ENCODE measurements at places on chromosomes 1 and 21.

- no peak for DNase-seq
These were observed 13.6 kb downstream of the PLEKHA6 start for GRCh38 chr1:204345941-204346645.

DNA sequence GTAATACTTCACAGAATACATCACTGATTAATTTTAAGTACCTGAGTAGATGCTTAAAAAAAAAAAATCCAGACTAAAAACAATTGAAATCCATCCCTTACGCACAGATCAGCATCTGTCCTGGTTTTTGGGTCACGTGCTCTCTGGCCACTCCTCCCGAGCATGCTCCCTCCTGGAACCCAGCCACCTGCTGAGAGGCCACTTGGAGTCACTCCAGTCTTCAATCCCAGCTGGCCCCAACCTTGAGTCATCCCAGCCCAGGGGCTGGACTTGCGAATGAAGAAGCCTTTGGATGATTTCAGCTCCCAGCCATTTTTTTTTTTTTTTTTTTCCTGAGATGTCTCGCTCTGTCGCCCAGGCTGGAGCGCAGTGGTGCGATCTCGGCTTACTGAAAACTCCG, 8.9 kb downstream of the MAP1LC3C start:
- DNase-seq: no peak

- no peak for DNase-seq
These were observed 340.2 kb upstream of the ADAMTS5 start for GRCh38 chr21:27306791-27307775.

GRCh38 chr1:7943251-7943650, 2.6 kb upstream of the TNFRSF9 start:
- no peak for DNase-seq

DNA sequence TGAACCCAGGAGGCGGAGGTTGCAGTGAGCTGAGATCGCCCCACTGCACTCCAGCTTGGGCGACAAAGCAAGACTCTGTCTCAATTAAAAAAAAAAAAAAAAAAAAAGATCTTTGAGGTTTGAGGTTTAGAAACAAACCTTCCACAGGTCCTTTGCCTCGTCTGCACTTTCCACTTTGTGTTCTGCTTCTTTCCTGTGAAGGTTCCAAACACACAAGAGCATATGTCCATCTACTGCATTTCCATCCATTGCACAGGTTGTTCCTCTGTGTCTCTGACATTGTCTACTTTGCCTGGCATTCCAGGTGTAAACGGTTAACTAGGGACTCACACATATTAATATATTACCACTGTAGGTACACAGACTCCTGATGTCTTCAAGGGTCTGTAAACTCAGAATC, 40.1 kb downstream of the DSTYK start:
- no peak for DNase-seq

DNA sequence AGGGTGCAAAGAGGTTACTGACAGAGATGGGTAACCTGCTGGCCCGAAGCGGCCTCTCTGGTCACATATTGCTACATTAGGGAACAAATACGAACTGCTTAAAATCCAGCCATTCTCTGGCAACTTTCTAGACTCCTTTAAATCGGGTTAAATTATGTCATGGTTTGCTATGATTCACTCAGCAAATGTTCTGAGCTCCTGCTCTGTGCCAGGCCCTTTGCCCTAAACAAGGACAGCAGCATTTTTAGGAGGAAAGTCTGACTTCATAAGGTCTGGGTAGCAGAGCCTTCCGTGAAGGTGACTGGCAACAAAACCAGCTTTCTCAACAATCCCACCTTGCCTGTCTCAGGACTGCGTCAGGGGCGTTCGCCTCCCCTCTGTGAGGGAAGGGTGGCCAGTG, 15.4 kb downstream of the ZP4 start:
- no peak for DNase-seq

DNA sequence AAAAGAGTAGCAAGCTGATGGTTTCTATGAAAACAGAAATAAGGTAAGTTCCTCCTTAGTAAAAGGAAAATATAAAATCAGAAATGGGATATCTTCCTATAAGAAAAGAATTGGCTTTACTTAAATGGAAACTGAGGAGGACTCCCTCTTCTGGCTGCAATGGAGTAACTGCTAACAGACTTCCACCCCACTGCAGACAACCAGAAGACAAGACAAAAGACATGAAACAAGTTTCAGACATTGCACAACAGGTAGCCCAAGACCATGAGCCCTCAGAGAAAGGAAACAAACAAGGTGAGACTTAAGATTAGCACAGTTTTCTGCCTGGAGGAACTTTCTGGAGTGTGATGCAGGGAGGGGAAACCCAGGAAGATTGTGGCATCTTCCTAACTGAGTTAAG, 17.0 kb upstream of the OLFML2B start:
- DNase-seq: peak; percentile 7

GRCh38 chr1:167128261-167129227, 34.7 kb downstream of the STYXL2 start:
- DNase-seq: no peak

GRCh38 chr1:180253585-180254495, 23.8 kb downstream of the LHX4 start:
- DNase-seq: no peak

DNA sequence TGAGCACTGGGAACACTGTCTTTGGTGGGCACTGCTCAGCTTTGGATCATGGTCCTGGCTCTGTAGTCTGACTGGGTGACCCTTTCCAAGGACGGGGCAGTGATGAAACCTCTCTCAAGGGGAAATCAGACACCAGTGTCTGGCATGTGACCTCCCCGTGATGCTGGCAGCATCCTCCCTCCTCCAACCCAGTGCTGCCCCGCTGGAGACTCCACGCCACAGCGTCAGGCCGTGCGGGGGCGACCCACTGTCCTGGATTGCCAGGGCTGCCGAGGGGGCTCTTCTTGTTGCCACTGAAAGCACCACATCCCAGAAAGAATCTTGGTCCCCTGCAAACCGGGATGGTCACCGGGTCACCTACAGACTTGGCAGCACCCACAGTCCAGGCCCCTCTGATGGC, 146.4 kb upstream of the ARHGEF16 start:
- no peak for DNase-seq

DNA sequence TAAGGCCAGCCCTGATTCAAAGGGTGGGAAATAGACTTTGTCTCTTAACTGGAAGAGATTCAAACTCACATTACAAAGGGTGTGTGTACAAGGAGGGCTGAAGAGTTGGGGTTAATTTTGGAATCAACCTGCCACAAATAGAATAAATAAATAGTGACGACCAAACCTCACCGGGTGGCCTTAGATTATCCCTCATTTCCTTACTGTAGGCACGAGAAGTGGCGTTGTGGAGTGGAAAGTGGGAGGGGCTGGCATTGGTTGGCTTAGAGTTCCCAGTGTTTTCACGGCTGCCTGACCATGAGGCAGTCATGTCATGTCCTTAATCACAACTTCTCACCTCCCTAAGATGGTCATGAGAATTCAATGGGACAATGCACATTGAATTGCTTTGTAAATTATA, 21.3 kb upstream of the RUNX1 start:
- no peak for DNase-seq

DNA sequence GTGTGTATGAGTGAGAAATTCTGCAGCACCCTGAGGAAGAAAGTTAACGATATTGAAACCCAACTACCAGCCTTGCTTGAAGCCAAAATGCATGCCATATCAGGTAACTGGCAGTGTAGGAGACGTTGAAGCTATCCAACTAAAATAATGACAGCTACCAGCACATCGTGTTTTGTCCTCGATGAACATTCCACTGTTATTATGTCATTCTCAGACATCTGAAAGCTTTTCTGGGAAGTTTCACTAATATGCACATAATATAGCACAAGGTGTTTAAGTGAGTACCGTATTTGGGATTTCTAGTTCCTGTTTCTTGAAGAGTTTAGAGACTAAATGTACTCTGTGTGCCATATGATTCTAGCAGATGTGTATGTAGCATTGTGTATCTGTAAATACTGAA, 173.5 kb downstream of the DISC1 start:
- DNase-seq: no peak

- DNase-seq: no peak
These were observed 1.9 kb upstream of the HIVEP3 start for GRCh38 chr1:41920658-41921057.

DNA sequence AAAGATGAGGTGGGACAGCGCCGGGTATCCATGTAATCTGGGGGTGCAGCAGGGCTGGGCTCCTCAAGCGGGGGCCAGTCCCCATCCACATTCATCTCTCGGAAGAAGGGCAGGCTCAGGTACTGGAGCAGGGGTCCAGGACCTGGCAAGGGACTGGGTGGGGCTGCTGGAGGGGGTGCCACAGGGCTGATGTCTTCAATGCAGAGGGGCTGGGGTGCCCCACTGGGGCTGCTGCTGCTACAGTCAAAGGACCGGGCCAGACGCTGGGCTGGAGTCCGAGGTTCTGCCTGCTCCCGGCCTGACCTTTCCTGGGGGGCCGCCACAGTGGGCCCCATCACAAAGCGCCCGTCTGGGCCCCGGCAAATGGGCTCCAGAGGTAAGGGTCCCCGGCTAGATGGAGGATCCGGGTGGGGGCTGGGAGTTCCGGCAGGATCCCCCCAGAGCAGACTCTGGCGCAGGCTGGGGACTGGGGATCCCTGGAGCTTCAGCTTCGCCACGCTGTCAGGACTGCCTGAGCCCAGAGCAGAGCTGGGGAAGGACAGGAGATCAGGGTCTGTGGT, 3.3 kb upstream of the TAGLN2 start:
- DNase-seq: no peak

GRCh38 chr1:4034318-4034887, 134.3 kb upstream of the C1orf174 start:
- no peak for DNase-seq

DNA sequence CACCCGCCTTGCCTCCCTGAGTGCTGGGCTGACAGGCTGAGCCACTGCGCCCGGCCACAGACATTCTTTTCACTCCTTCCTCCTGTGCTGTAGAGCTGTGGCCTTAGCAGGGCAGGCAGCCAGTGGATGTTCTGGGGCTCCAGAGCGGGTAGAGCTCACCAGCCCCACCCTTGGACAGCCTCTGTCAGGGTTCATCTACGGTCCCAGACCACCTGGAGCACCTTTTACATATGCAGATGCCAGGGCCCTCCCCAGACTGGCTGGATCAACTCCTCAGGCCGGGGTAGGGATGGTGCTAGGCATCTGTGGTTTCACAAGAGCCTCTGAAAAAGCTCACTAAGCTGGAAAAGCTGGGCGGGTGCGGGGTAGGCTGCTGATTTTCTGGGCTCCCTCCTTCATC, 4.6 kb downstream of the ATP13A2 start:
- DNase-seq: no peak

- DNase-seq: no peak
These were observed 369.1 kb downstream of the PTBP2 start for GRCh38 chr1:97090725-97091124.

GRCh38 chr1:28296401-28297261, 32.2 kb upstream of the MED18 start:
- no peak for DNase-seq

DNA sequence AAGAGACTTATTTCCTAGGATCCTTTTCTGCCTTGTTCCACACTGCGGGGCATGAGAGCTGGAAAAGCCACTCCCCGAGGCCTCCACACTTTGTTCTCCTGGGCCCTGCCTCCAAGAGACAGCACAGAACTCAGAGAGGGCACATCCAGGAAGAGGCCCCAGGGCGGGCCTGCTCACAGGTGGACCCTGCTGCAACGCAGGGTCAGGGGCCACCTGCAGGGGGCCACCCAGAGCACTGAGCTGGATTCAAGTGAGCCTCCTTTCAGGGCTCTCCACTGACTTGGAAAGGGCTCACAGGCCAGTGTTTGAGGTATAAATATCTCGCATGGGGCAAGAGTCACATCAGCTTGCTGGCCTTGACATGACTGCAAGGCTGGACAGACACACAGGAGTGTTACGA, 4.8 kb downstream of the RGS16 start:
- no peak for DNase-seq

GRCh38 chr1:65253800-65254319, 55.5 kb upstream of the DNAJC6 start:
- DNase-seq: no peak

DNA sequence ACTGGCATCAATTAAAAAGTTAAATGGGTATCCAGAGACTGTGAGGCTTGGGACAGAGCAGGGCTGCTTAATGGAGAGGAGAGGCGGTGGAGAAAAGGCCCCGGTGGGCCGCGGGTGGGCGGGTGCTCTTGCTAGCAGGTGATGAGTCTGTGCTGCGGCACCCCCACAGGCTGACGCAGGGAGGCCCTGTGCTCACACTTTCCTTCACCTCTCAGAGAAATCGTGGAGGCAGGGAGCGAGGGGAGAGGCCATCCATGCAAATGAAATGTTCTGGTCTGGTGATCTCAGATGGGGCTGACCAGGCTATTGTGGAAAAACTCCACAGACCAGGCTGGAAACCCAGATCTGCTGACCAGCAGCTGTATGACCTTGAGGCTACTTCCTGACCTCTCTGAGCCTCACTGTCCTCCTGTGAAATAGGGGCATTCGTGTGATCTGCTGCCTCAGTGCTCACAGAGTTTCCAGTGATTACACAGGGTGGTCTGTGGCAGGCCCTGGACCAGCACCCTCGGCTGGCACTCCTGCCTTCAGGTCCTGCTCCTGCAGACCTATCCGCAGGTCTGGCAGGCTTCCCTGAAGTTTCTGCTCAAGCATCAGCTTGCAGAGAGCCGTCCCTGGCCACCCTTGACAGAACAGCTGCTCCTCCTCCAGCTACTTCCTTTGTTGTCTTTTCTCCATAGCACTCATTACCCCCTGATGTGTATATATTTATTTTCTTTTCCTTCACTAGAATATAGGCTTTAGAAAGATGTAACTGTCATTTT, 89.2 kb downstream of the BEND5 start:
- DNase-seq: no peak

GRCh38 chr1:177054542-177054941, 110.0 kb downstream of the ASTN1 start:
- DNase-seq: no peak

GRCh38 chr1:75908717-75909152, 23.5 kb downstream of the ASB17 start:
- no peak for DNase-seq

GRCh38 chr1:9128166-9128519, 759 bp downstream of the GPR157 start:
- peak; percentile 54 for DNase-seq

DNA sequence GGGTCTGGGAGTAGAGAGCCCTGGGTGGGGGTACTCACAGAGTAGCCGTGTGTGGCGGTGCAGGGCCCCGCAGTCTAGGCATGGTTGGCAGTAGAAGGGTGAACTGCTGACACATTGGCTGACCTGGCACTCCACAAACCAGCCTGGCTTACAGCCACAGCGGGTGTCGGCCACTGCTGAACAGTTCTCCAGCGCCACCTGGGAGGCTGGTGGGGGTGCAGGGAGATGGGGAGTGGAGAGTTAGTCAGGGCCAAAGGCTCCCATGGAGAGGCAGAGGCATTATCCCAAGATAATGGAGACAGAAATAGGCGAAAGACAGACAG, 1.5 kb downstream of the TNFRSF25 start:
- no peak for DNase-seq

GRCh38 chr1:156812293-156812990, 4.2 kb downstream of the SH2D2A start:
- DNase-seq: no peak

- DNase-seq: no peak
These were observed 524.4 kb downstream of the DPYD start for GRCh38 chr1:97396463-97396862.

DNA sequence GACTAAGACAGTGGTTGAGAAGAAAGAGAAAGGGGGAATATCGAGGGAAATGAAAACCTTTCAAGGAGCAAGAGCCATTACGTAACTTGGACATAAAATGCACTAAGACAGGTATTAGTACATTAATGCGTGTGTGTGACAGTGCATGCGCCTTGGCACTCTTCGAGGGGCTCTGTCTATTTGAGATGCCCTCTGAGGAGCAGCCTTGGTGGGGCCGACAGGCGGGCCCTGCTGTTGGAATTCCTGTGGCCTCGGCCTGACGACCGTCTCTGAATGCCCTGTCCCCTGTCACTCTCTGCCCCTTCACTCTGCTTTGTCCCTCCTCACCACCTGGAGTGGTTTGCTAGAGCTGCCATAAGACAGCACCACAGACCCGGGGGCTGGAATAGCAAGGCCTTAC, 12.3 kb downstream of the HUNK start:
- DNase-seq: no peak
